ENCODE measurements at places on chromosomes 2 and 18. TPM values are rescaled to one million over a fixed set of nuclear protein-coding genes. Genes with fewer than 3 reads are reported as not detected.

DNA sequence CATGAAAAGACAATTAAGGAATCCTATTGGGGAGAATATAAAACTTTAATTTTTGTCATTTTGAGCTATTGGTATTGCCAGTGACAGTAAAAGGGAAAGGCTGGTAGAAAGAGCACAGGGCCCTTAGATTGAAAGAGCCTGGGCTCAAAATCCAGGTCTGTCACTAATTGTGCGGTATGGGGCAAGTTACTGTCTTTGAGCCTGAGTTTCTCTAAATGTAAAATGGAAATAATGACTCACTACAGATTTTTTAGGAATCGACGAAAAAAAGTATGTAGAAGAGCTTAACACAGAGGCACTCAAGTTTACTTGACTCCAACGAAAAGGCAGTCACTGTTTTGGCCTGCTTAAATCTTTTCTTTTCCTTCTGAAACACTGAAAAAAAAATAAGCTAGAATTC is 7.0 kb downstream of the NDUFV2 start:
- no peak overlapping the region for H3K4me3 ChIP-seq
- no peaks in the 10 kb centered on the region for H3K27me3 ChIP-seq
- H3K4me1 ChIP-seq: peaks cover 71% of the 10 kb centered on the region
- H3K27ac ChIP-seq: peak overlapping the region; percentile 24
- DNase-seq: no peak
- H3K36me3 ChIP-seq: no peaks in the 10 kb centered on the region

GRCh38 chr2:229330952-229331351 is 59.9 kb upstream of the PID1 start:
- no peak overlapping the region for H3K27ac ChIP-seq
- H3K36me3 ChIP-seq: no peaks in the 10 kb centered on the region
- no peaks in the 10 kb centered on the region for H3K4me1 ChIP-seq
- DNase-seq: no peak
- H3K4me3 ChIP-seq: no peak overlapping the region
- H3K27me3 ChIP-seq: no peaks in the 10 kb centered on the region

GRCh38 chr2:74876081-74876886 is 42.4 kb downstream of the HK2 start:
- no peaks in the 10 kb centered on the region for H3K4me1 ChIP-seq
- H3K36me3 ChIP-seq: no peaks in the 10 kb centered on the region
- H3K4me3 ChIP-seq: no peak overlapping the region
- peak; percentile 13 for DNase-seq
- no peaks in the 10 kb centered on the region for H3K27me3 ChIP-seq

DNA sequence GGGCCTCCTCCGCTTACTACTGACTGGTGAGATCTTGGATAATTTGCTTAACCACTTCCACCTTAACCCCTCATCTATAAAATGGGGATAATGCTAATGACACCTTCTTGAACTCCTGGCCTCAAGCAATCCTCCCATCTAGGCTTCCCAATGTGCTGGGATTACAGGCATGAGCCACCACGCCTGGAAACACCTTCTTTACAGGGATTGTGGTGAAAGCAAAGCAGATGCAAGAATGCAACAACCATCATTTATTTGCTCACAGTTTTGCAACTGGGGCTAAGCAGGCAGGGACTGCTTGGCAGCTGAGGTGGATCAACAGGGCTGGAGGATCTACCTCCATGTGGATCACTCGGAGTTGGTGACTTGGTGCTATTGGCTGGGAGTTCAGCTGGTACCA is 76.2 kb upstream of the ZNF532 start:
- H3K27ac ChIP-seq: peak overlapping the region; percentile 12
- H3K27me3 ChIP-seq: no peaks in the 10 kb centered on the region
- no peaks in the 10 kb centered on the region for H3K36me3 ChIP-seq
- H3K4me3 ChIP-seq: no peak overlapping the region
- peaks cover 15% of the 10 kb centered on the region for H3K4me1 ChIP-seq
- no peak for DNase-seq

GRCh38 chr2:222440673-222441422 is 16.5 kb downstream of the SGPP2 start:
- H3K4me3 ChIP-seq: no peak overlapping the region
- peak; percentile 35 for DNase-seq
- H3K27ac ChIP-seq: peak overlapping the region; percentile 54
- H3K4me1 ChIP-seq: peaks cover 48% of the 10 kb centered on the region
- H3K36me3 ChIP-seq: no peaks in the 10 kb centered on the region
- no peaks in the 10 kb centered on the region for H3K27me3 ChIP-seq

- no peaks in the 10 kb centered on the region for H3K4me1 ChIP-seq
- H3K27me3 ChIP-seq: no peaks in the 10 kb centered on the region
- no peak overlapping the region for H3K27ac ChIP-seq
- H3K36me3 ChIP-seq: no peaks in the 10 kb centered on the region
- no peak overlapping the region for H3K4me3 ChIP-seq
These were observed 65.9 kb upstream of the ITM2C start for GRCh38 chr2:230798769-230799399.

DNA sequence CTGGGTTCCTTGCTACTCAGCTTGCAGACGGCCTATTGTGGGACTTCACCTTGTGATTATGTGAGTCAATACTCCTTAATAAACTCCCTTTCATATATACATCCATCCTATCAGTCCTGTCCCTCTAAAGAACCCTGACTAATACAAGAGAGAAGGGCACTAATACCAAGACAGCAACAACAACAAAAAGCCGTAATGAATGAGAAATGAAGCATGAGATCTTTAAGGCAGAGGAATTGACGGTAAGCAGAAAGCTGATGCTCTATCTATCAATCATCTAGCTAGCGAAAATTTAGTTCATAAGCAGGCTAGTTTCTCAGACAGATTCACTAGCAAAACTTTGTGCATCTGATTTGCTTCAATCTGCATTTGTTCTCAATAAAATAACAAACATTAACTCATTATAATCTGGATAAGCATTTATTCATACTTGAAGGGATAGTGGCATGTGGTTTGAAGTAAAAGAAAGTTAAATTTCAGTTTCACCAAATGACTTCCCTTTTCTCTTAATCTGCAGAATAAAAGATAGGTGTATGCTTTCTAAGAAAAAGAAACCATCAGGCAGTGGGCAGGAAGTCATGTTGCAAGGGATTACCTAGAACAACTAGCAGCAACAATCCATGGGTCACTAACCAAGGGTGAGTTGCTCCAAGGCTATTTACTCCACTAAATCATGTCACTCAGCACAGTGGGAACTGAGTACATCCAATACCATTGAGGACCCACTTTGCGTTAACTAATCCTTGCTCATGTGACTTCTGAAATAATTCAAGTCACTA is 376.5 kb downstream of the TMEM182 start:
- no peak overlapping the region for H3K27ac ChIP-seq
- H3K36me3 ChIP-seq: no peaks in the 10 kb centered on the region
- H3K4me1 ChIP-seq: no peaks in the 10 kb centered on the region
- no peak for DNase-seq

GRCh38 chr2:27241761-27242613 is 20.9 kb downstream of the SLC30A3 start:
- H3K4me3 ChIP-seq: no peak overlapping the region
- H3K27ac ChIP-seq: no peak overlapping the region
- H3K4me1 ChIP-seq: no peaks in the 10 kb centered on the region
- H3K36me3 ChIP-seq: peaks cover 66% of the 10 kb centered on the region
- no peak for DNase-seq
- H3K27me3 ChIP-seq: no peaks in the 10 kb centered on the region

GRCh38 chr2:133919285-133919684 is 334.6 kb upstream of the MGAT5 start:
- H3K4me3 ChIP-seq: no peak overlapping the region
- H3K27ac ChIP-seq: no peak overlapping the region
- H3K4me1 ChIP-seq: no peaks in the 10 kb centered on the region

GRCh38 chr2:11280713-11281112 is 63.7 kb downstream of the ROCK2 start:
- no peak overlapping the region for H3K4me3 ChIP-seq
- no peaks in the 10 kb centered on the region for H3K27me3 ChIP-seq
- no peak for DNase-seq
- H3K4me1 ChIP-seq: no peaks in the 10 kb centered on the region
- H3K36me3 ChIP-seq: peaks cover 7% of the 10 kb centered on the region

DNA sequence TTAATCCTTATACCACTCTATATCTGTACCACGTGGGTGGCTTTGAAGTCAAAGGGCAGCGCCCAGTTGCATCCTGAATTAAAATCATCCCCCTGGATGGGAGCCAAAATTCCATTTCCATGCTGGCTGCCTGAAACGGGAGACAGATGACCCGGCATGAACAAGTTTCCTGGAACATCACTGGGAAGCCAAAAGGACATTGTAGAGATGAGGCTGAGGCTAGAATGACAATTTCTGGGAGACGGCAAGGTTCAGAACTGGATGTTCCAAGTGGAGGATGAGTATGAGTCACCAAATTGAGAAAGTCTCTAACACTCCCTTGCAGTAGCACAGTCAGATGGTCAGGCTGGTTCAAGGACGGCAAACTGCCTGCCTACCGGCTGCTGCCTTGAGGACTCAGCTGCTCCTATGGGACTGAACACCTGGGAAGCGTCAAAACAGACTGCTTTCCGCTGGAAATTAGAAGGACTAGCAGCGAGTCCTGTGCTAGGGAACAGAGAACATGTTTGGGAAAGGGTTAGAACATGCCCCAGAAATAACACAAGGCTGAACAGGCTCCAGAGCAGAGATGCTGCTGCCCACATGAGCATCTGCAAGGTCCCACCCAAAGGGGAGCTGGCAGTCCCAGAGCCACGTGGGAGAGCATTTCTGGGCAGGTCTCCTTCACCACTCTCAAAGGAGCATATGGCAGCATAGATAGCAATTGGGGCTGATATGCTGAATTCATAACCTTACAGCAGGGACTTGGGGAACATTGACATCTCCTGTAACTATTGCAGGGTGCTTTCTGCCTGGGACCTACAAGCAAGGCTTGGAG is 32.0 kb downstream of the YPEL5 start:
- H3K4me3 ChIP-seq: no peak overlapping the region
- peak; percentile 16 for DNase-seq
- H3K27ac ChIP-seq: peak overlapping the region; percentile 55
- no peaks in the 10 kb centered on the region for H3K36me3 ChIP-seq

DNA sequence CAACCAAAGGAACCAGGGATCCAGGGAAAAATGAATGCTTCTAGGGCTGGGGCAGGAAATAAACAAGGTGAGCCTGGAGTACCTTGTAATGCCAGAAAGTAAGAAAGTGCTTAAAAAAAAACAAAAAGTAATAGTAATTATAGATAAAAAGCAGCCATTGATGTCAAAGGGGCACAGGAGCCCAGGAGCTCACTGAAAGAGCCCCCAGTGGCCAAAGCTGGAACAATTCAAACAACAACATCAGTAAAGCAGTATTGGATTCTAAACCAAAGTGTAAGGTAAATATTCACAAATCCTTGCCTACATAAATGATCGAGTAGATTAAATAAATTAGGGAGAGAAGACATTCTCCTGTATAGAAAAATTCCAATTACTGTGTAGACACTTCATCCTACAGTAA is 114.3 kb upstream of the ARL4C start:
- no peaks in the 10 kb centered on the region for H3K36me3 ChIP-seq
- no peaks in the 10 kb centered on the region for H3K4me1 ChIP-seq

DNA sequence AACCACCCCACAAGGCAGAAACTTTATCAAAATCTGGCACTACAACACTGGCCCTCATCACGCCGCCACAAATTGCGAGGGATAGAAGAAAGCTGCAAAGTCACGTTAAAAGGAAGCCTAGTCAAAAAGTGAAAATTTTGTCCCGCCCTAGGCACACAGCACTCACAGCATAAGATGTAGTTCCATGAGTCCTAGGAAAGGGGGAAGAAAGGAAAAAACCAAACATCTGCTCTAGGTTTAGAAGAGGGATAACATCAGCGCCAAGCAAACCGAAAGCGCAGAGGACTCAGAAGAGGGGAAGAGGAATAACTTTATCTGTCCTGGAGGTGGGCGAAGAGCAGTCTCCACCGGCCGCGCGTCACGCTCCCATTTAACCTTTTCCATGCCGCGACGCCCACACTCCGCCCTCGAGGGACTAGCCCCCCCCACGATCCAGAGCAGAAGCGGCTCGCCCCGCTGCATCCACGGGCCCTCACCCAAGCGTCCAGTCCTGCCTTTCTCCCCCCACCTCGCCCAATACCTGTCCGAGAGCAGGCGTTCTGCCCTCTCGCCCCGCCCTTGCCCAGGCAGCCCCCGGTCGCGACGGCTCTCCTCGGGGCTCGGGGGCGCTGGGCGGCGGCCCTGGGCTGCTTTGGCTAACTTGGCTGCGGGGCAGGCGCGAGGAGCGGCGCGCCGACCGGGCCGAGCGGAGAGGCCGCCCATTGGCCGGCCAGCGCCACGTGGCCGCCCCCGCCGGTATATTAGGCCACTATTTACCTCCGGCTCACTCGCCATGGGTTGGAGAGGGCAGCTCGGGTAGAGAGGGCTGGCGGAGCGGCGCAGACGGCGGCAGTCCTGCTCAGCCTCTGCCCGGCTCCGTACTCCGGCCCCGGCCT is at the start of gene HOXD1:
Gene HOXD1, plus strand, starts transcription at position 770 of the 875 bp plus-strand sequence. CDS start 134 bp downstream, outside the sequence.
- peaks cover 49% of the 10 kb centered on the region for H3K27me3 ChIP-seq
- DNase-seq: no peak
- H3K36me3 ChIP-seq: no peaks in the 10 kb centered on the region
- no peak within 1 kb of the TSS for H3K27ac ChIP-seq
- H3K4me1 ChIP-seq: peaks cover 9% of the 10 kb centered on the region

- no peaks in the 10 kb centered on the region for H3K36me3 ChIP-seq
- no peak overlapping the region for H3K4me3 ChIP-seq
- peaks cover 13% of the 10 kb centered on the region for H3K4me1 ChIP-seq
These were observed 35.9 kb downstream of the RHOB start for GRCh38 chr2:20482725-20483124.

DNA sequence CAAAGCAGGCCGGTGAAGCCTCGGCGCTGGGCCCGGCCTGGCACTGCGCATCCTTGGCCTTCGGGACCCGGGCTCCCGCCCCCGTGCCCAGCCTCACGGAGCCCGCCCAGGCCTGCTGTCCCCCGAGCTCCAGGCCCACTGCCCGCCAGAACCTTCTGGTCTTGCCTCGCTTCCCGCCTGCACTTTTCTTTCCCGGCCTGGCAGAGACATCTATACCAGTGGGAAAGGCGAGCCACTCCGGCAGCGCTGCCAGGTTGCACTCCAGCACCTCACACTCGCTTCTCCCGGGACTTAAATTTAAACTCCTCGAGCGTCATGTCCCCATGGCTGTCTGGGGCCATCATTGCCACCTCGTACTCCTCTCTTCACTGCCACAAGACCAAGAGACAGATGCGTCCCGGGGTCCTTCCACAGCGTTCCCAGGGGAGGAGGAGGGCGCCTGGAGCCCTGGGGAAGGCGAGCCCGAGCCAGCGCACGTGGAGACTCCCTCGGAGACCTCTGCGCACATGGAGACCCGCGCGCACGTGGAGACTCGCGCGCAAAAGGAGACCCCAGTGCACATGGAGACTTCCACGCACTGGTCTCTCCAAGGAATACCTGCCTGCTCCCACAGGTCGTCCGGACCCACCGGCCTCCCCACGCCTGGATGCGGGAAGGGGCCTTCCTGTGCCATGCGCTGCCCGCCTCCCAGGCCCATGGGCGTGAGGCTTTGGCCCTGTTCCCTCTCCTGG is 253.1 kb upstream of the SALL3 start:
- H3K27me3 ChIP-seq: no peaks in the 10 kb centered on the region
- H3K4me3 ChIP-seq: no peak overlapping the region
- no peak for DNase-seq
- H3K27ac ChIP-seq: no peak overlapping the region
- peaks cover 26% of the 10 kb centered on the region for H3K4me1 ChIP-seq

MYL12B gene
- 467 TPM for total RNA-seq

RGPD4 gene
- not detected for total RNA-seq

DLX1 gene
- total RNA-seq: 0.68 TPM

HOXD10 gene
- total RNA-seq: not detected

ADD2 gene
- total RNA-seq: 1.9 TPM
